ENCODE measurements at places on chromosomes 2 and 18.

DNA sequence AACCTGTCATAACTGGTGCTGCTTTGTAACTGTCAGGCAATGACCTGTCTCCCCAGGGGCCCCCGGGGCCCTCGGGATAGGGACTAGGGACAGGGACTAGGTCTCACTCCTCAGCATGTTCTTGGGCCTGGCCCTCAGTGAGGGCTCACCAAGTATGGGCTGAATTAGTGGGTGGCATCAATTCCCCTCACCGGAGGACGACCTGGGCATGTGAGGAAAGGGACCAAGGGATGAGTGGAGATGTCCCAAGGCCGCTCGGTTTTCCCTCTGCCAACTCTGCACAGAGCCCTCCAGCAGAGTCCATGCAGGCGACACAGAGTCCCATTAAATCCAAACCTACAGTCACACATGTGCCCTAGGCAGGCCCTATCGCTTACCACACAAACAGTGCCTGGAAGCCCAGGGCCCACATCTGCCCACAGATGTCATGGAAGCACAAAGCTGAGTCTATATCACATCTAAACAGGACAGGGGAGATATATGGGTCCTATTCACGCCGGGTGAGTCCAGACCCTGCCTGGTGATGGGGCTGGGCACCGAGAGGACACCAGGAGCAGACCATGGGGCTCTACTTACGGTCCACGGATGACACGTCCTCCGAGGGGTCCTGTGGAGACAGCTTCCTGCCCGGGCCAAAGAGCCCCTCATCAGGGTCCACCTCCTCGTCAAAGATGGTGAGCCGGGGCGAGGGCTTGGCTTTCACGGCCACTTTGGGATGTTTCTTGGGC is 26.6 kb downstream of the HS1BP3 start:
- peak; percentile 59 for DNase-seq

- no peak for DNase-seq
Observed at GRCh38 chr18:28789502-28789901, 612.6 kb upstream of the CDH2 start.

- no peak for DNase-seq
Observed at GRCh38 chr2:149017116-149017985, 21.1 kb upstream of the LYPD6B start.

DNA sequence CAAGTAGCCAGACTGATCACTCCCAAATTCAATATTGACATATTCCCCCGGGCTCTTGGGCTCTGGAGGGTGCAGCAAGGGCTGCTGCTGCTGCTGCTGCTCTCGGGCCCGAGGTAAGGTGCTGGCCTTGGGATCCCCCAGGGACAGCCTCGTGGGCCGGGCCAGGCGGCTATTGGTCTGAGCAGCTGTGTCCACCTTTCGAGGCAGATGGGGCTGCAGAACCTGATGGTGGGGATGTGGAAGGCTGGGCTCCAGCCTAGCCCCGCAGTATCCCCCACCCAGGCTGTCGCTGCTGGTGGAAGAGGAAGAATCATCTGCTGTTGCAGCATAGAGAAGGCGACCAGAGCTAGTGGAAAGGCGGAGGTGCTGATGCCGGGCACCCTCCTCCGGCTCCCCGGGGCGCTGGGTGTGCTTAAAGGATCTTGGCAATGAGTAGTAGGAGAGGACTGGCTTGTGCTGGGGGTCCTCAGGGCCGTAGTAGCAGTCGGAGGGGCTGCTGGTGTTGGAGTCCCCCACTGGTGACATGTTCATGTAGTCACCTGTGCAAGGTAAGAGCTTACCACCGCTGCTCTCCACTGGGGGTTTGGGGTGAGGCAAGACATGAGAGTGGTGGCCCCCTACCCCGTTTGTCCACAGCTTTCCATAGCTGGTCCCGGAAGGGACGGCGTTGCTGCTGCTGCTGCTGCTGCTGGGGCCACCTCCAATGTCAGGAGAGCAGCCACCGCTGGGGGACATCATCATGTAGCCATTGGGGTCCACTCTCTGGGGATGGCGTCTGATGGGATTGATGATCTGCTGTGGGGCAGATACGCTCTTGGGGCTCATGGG is 3.4 kb downstream of the IRS1 start:
- DNase-seq, result no peak

DNA sequence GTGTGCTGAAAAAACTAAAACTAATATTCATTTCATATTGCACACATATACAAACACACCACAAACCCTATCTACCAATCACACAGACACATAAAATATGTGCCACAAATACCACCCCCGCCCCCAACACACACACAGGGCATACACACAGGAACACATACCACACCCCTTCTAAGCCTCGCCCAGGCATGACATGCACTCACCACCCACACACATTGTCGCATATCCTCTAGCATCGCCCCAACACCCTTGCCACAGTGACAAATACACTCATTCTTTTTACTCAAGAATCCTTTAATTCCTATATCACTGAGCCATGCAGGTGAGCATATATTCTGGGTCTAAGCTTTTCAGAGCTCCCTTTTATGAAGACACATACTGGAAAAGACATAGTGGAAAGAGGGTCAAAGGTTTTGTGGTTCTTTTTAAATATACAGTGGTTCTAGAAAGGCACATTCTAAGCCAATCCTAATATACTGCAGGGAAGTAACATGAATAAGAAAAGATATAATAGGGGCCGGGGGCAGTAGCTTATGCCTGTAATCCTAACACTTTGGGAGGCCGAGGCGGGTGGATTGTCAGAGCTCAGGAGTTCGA is 24.5 kb upstream of the LCLAT1 start:
- DNase-seq, result no peak

GRCh38 chr2:45912109-45912508 is 260.6 kb downstream of the PRKCE start:
- no peak for DNase-seq

DNA sequence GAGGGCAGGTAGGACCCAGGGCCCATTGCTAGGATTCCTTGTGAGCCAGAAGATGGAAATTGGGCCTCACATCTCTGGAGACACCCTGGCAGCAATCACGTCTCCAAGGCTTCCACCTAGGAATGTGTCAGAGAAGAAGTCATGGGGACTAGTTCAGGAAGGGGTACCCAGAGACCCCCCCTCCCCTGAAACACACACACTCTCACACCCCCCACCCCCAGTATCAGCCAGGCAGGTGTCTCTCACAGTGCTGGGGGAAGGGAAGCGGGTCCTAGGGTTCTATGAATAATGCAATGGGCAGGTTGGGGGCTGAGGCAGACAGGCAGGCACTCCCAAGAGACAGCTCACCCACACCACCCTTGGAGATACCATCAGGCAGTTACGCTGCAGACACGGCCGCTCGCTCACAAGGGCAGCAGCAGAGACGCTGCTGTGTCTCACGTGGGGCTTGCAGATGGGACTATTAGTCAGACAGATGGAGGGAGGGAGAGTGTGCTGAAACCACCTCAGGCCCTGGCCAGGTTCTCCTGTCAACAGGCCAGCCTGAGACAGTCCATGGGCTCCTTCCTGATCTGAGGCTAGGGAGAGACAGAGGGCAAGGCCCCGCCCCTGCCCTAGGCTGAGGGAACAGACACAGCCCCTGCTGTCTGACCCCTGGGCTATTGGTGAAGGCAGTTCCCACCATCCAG is 134.6 kb downstream of the CYP26B1 start:
- peak; percentile 45 for DNase-seq

DNA sequence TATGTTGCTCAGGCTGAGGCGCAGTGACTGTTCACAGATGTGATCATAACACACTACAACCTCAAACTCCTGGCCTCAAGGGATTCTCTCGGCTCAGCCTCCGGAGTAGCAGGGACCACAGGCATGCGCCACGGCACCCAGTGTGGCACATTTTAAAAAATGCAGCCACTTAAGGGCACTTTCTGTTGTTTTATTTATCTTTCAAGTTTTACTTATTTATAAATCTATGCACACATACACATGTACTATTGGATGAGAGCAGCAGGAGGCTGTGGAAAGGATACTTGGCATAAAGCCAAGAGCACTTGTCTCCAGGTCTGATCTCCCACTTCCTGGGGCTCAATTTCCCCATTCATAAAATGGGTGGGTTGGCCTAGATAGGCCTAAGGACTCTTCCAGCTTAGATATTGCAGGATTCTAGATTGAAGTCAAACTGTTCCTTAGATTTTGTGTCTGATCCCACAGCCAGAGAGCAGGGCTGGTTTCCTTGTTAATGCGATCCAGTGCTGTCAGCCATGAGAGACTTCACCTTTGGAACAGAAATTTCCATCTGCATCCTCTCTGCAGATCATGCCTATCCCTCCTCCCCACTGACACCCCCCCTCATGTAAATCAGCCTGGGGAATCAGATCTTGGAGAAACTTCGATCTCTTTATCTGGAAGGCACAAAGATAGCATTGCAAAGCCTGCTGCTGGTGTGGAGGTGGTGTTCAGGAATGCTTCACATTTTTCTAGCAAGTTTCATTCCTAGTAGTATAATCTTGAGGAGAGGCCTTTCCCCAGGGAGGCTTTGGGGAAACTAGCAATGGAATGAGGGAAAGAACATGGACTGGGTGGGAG is 24.7 kb downstream of the PCBP1 start:
- DNase-seq, result no peak

DNA sequence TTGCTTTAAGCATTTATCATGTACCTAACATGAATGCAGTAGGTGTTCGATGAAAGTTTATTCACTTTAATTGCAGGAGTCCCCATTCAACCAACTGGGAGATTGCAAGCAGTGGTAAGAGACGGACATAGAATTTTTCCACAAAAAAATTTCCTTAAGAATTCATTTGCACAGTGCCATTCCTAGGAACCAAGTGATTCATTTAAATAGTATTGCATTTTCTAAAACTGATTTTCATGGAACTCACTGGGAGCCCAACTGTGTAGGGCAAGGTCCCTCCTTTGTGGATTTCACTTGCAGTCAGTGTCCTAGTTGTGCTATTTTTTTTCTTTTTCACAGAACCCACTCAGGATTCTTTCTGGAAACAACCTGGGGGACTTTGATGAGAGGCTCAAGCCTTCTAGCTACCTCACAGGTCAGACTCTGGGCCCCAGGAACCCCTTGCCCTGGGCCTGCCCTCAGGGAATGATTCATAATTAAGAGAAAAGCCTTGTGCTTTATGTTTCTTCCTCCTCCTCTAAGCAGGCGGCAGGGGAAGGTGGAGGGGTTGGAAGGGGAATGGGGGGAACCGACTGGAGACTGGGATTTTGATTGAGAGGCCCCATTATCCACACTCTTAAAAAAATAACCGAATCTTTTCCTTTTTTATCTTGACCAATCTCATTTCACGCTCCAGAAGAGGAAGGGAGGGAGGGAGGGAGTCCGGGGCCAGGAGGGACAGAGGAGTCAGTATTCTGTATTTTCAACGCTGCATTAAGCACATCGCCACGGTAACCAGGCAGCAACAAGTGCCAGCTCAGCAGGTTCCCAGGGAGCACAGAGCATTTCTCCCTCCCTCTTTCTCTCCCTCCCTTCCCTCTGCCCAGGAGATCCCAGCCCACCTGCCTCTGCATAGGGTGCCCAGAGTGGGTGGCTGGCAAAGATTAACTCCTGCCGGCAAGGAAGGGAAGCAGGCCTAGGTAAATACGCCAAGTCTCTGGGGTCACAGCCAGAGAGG is 51.8 kb downstream of the PSD4 start:
- DNase-seq, result no peak

DNA sequence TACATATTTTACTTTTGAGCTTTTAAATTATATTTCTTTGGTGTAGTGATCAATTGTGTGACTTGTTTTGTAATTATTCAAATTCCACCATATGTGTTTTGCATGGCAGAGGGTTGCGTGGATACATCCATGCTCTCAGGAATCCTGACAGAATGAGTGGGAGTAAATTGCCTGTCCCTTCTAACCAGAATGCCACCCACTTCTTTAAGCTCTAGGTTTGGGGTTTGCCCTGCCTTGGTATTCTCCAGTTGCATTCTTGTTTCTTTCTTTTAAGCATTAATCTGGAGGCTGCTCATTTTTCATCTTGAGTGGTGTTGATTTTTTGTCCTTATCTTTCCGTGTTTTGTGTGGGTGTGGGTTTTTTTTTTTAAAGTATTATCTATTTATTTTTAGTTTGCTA is 360.0 kb downstream of the PTPRM start:
- DNase-seq, result no peak

DNA sequence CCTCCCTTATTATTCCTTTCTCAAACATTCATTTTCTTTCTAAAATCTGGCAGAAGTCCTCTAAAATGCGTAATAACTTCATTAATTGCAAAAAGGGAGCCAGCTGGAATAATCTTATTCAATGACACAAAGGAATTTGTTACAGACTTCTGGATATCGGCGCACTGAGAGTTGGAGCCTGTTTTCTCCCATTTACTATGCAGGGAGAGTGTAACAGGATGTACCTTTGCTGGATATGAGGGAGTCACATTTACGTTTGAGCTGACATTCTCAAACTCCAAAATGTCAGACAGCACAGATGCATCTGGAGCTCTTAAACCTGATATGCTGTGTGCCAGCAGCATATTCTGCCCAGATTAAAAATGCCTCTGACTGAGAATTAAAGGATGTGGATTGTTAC is 275.3 kb downstream of the TMX3 start:
- DNase-seq, result no peak

DNA sequence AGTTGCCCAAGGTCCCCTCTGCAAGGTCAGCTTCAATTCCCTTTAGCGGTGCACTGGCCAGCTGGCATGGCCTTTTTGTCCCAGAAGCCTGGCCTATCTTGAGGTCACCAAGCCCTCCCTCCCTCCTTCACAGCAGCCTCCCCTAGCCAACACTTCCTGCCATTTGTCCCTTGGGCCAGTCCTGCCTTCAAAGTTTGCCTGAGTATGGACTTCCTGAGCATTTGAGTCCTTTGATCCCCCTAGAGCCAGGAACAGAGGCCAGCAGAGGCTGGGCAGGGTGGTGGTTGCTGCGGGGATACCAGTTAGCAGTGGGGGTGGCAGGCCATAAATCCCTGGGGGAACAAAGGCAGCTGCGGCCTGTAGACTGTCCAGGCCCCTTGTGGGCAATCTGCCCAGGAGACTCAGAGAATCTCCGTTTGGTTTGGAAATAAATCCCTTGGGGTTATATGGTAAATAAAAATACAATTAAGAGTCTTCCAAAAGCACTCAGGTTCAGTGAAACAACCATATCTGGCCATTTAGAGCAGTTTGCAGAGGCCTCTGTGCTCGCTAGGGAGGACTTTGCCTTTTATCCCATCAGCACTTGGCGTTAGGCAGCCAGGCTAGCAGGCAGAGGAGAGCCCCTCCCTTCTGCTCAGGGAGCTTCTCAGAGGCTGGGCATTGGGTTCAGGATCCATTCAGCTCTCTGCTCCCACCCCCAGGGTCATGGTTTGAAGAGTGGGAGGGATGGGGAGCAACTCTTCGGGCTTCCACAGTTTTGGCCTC is 3.1 kb upstream of the HES6 start:
- DNase-seq, result peak; percentile 40

DNA sequence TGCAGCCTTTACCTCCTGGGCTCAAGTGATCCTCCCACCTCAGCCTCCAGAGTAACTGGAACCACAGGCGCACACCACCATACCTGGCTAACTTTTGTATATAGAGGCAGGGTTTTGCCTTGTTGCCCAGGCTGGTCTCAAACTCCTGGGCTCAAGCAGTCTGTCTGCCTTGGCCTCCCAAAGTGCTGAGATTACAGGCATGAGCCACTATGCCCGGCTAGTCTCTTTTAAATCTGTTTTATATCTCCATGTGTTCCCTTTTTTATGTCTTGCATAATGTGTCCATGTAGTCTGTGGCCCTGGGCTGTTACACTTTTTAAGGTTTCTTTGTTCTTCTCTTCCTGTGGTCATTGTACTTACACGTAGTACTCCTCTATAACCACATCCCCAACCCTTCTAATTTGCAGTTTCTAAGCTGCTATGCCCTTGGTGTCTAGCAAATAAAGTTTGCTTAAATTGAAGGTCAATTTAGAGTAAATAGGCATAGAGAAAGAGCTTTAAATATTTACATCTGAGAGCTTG is 168.2 kb downstream of the MCFD2 start:
- no peak for DNase-seq

- DNase-seq, result no peak
Observed at GRCh38 chr2:11242542-11243174, 87.4 kb downstream of the SLC66A3 start.

Data from upper lobe of right lung (tissue), 1 donor.